ENCODE measurements at places on chromosomes 1 and 21.

GRCh38 chr1:8170059-8170835 lies 144.1 kb upstream of the ERRFI1 start:
- peaks cover 34% of the 10 kb centered on the region for H3K4me1 ChIP-seq
- H3K27ac ChIP-seq, result peak overlapping the region; percentile 70
- no peaks in the 10 kb centered on the region for H3K27me3 ChIP-seq
- no peak overlapping the region for H3K4me3 ChIP-seq

GRCh38 chr1:200448034-200448762 lies 38.4 kb upstream of the ZNF281 start:
- H3K4me1 ChIP-seq, result peaks cover 7% of the 10 kb centered on the region
- no peak overlapping the region for H3K4me3 ChIP-seq
- H3K27ac ChIP-seq, result no peak overlapping the region
- H3K27me3 ChIP-seq, result no peaks in the 10 kb centered on the region
- DNase-seq, result no peak
- H3K36me3 ChIP-seq, result no peaks in the 10 kb centered on the region

DNA sequence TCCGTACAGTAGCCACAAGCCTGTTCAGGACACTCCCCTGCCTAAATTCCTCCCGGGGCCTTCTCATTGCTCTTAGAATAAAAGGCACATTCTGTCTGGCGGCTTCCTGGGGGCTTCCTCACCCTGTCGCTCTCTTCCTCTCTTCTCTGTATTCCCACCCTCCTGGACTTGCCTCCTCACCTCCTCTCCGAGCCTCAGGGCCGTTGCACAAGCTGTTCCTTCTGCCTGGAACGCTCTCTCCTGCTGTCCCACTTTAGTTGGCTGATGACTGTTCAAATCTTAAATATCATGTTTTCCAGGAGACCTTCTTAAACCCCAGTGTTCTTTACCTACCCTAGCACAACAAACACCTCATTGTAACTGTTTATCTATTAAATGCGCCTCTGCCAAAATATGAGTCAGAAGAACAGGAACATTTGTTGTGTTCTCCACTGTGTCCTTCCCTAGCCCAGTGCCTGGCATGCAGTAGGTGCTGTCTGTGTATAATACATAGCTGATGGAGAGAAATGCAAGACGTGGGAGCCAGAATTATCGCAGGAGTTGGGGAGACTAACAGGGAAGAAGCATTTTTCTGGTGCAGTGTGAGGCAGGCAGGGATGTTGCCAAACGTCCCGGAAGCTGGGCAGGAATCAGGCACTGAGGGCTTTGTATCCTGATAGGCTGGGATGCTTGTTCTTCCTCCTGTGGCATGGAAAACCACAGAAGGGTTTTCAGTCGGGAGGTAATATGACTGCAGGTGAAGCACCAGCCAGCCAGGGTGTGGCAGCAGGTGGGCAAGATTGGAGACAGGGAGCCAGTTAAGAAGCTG lies 24.1 kb upstream of the THRAP3 start:
- H3K27ac ChIP-seq, result no peak overlapping the region
- H3K36me3 ChIP-seq, result no peaks in the 10 kb centered on the region
- peaks cover 2% of the 10 kb centered on the region for H3K27me3 ChIP-seq
- DNase-seq, result no peak
- H3K4me3 ChIP-seq, result no peak overlapping the region
- peaks cover 4% of the 10 kb centered on the region for H3K4me1 ChIP-seq

DNA sequence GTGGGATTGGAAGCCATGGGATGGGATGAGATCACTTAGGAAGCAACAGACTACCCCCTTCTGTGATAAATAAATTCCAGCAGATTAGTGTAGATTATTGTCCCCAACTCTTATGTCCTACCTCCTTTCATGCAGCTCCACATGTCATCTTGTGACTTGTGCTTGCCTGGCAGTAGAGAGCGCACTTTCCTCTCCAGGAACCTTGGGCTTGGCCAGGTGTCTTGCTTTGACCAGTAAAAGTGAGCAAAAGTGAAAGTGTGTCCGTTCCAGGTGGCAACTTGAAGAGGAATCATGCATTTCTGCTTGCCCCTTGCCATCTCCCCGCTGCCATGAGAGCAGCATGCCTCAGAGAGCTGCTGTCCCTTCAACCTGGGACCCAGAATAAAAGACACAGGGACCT lies 122.9 kb upstream of the ERG start:
- peaks cover 2% of the 10 kb centered on the region for H3K27me3 ChIP-seq
- no peak overlapping the region for H3K27ac ChIP-seq
- H3K36me3 ChIP-seq, result no peaks in the 10 kb centered on the region
- H3K4me1 ChIP-seq, result no peaks in the 10 kb centered on the region
- DNase-seq, result no peak
- H3K4me3 ChIP-seq, result no peak overlapping the region

- no peak for DNase-seq
- no peaks in the 10 kb centered on the region for H3K27me3 ChIP-seq
- peak overlapping the region; percentile 94 for H3K27ac ChIP-seq
- peaks cover 24% of the 10 kb centered on the region for H3K4me1 ChIP-seq
These were observed 1.1 kb downstream of the ZNF672 start for GRCh38 chr1:248839168-248839555.

- H3K4me1 ChIP-seq, result peaks cover 83% of the 10 kb centered on the region
- H3K4me3 ChIP-seq, result no peak overlapping the region
- peaks cover 60% of the 10 kb centered on the region for H3K36me3 ChIP-seq
- no peaks in the 10 kb centered on the region for H3K27me3 ChIP-seq
- H3K27ac ChIP-seq, result no peak overlapping the region
- no peak for DNase-seq
These were observed 60.3 kb downstream of the XCL2 start for GRCh38 chr1:168483539-168483938.

GRCh38 chr1:161099090-161099802 lies 1.1 kb downstream of the KLHDC9 start:
- H3K27me3 ChIP-seq, result peaks cover 2% of the 10 kb centered on the region
- H3K4me1 ChIP-seq, result peaks cover 28% of the 10 kb centered on the region

GRCh38 chr21:39052718-39053117 lies 130.5 kb downstream of the PSMG1 start:
- H3K27me3 ChIP-seq, result peaks cover 9% of the 10 kb centered on the region
- no peaks in the 10 kb centered on the region for H3K4me1 ChIP-seq
- H3K27ac ChIP-seq, result no peak overlapping the region
- no peak for DNase-seq
- no peaks in the 10 kb centered on the region for H3K36me3 ChIP-seq

GRCh38 chr21:31706562-31706961 lies 25.4 kb downstream of the SCAF4 start:
- H3K27me3 ChIP-seq, result no peaks in the 10 kb centered on the region
- H3K4me1 ChIP-seq, result peaks cover 19% of the 10 kb centered on the region
- peaks cover 27% of the 10 kb centered on the region for H3K36me3 ChIP-seq
- no peak overlapping the region for H3K27ac ChIP-seq
- H3K4me3 ChIP-seq, result no peak overlapping the region
- DNase-seq, result no peak

DNA sequence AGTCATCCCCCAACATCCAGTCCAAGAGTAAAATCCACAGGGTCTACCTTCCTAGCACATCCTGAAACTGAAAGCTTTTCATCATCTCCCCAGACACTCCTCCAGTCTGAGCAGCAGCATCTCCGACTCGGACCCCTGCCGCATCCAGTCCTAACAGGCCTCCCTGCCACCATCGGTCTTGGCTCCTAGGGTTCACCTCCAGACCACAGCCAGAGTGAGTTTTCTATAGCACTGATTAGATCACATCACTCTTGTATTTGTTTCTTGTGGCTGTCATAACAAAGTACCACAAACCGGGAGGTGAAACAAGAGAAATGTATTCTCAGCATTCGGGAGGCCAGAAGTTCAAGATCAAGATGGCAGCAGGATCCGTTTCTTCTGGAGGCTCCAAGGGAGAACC lies 187.8 kb downstream of the TOMM20 start:
- no peak overlapping the region for H3K27ac ChIP-seq
- peaks cover 9% of the 10 kb centered on the region for H3K4me1 ChIP-seq
- peaks cover 4% of the 10 kb centered on the region for H3K36me3 ChIP-seq
- no peak for DNase-seq

DNA sequence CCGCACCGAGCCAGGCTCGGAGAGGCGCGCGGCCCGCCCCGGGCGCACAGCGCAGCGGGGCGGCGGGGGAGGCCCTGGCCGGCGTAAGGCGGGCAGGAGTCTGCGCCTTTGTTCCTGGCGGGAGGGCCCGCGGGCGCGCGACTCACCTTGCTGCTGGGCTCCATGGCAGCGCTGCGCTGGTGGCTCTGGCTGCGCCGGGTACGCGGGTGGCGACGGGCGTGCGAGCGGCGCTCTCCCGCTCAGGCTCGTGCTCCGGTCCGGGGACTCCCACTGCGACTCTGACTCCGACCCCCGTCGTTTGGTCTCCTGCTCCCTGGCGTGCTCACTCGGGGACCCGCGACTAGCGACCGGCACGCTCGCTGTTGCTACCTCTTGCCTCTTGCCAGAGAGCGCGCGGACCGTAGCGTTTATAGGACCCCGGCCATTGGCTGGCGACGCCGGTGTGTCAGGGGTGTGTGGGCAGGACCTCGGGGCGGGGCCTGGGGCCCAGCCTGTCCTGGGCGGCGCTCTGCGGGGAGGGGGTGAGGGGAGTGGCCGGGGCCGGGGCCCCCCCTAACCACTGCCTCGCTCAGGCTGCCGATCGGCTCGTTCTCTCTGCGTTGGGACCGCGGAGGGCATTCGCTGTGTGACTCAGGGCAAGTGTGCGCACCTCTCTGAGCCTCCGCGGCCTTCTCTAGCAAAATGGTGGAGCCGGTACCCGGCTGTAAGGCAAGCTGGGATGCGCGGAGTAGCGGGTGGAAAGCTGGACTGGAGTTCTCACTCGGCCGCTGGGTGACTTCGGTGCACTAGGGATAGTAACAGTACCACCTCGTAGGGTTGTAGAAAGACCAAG lies at the start of gene SLC2A1:
SLC2A1 (minus strand) TSS at position 381 of the 832 bp plus-strand sequence; CDS start at position 164, 217 bp downstream.
- peaks cover 7% of the 10 kb centered on the region for H3K27me3 ChIP-seq
- peaks cover 34% of the 10 kb centered on the region for H3K36me3 ChIP-seq
- peak within 1 kb of the TSS; percentile 99 for H3K4me3 ChIP-seq
- H3K27ac ChIP-seq, result peak within 1 kb of the TSS; percentile 96
- peaks cover 63% of the 10 kb centered on the region for H3K4me1 ChIP-seq

- peaks cover 3% of the 10 kb centered on the region for H3K4me1 ChIP-seq
- DNase-seq, result no peak
- no peaks in the 10 kb centered on the region for H3K36me3 ChIP-seq
- no peak overlapping the region for H3K27ac ChIP-seq
- H3K4me3 ChIP-seq, result no peak overlapping the region
These were observed 36.2 kb upstream of the ZNF362 start for GRCh38 chr1:33219886-33220661.

DNA sequence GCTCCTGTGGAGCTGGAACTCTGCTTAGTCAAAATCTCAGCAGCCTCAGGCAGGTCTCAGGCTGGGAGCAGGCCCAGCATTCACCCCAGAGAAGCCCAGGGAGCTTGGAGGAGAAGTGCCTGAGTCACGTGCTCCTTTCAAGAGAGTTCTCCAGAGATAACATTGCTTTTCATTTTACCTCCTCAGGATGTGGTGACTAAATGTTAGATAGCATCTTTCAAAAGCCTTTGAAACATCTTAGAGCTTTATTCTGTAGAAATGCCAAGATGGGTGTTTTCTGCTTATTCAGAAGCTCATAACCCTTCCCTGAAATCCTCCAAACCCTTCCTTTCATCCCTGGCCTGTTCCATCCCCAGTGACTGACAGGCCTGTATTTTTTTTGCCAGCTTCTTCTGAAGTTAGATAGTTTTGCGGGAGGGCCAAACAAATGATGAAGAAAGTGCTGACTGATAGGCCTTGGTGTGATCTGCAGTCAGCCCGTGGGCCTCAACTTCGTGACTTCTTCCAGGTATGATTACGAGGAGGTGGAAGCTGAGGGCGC lies 58.0 kb downstream of the PGM1 start:
- peak overlapping the region; percentile 91 for H3K27ac ChIP-seq
- H3K36me3 ChIP-seq, result peaks cover 68% of the 10 kb centered on the region
- H3K4me1 ChIP-seq, result peaks cover 38% of the 10 kb centered on the region
- H3K27me3 ChIP-seq, result no peaks in the 10 kb centered on the region

- H3K27ac ChIP-seq, result no peak overlapping the region
These were observed 4.0 kb upstream of the BTG2 start for GRCh38 chr1:203301331-203301668.

DNA sequence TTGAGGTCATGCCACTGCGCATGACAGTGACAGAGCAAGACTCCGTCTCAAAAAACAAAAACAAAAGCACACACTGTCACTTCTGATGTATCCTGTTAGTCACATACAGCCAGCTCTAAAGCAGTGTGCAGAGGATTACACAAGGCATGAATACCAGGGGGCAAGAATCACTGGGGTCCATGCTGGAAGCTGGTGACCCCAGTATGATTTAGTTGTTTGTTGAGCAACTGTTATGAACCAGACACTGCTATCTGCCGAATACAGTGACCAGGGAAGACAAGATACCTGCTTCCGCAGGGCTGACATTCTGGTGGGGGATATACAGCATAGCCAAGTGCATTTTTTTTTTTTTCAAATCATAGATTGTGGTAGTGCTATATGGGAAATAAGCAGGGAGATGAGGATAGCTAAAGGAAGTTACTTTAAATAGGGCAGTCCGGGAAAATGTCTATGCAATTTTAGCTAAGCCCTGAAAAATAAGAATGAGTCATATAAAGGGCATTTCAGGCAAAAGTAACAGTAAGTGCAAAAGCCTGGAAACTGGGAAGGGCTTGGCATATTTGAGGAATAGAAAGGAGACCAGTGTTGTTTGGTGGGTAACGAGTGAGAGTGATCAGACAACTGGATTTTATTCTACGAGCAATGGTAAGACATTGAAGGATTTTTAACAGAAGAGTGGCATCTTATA lies 69.7 kb downstream of the ADSS2 start:
- H3K36me3 ChIP-seq, result no peaks in the 10 kb centered on the region
- H3K4me1 ChIP-seq, result no peaks in the 10 kb centered on the region
- no peaks in the 10 kb centered on the region for H3K27me3 ChIP-seq
- H3K27ac ChIP-seq, result no peak overlapping the region

DNA sequence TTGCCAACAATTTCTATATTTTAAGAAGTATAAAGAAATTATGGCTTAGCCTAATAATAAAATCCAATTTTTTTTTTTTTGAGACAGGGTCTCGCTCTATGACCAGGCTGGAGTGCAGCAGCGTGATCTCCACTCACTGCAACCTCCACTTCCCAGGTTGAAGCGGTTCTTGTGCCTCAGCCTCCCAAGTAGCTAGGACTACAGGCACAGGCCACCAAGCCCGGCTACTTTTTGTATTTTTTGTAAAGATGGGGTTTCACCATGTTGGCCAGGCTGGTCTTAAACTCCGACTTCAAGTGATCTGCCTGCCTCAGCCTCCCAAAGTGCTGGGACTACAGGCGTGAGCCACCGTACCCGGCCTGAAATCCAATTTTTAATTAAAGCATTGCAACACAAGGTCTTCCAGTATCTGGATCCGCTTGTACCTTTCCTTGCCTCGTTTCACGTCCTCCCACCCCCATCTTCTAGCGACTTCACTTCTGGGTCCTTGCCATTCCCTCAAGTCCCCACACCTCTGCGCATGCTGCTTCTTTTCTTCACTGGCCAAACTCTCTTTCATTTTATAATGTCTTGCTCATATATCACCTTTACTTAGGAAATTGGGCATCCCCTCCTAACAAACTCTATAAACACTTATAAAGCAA lies 2.3 kb downstream of the FUBP1 start:
- DNase-seq, result no peak
- no peaks in the 10 kb centered on the region for H3K27me3 ChIP-seq
- peaks cover 45% of the 10 kb centered on the region for H3K4me1 ChIP-seq
- H3K4me3 ChIP-seq, result no peak overlapping the region
- H3K36me3 ChIP-seq, result peaks cover 29% of the 10 kb centered on the region

- no peaks in the 10 kb centered on the region for H3K27me3 ChIP-seq
- H3K36me3 ChIP-seq, result no peaks in the 10 kb centered on the region
- H3K4me3 ChIP-seq, result no peak overlapping the region
- no peak for DNase-seq
These were observed 20.3 kb downstream of the SUSD4 start for GRCh38 chr1:223343692-223344091.
